Frontal cortex (tissue), 4 donors: ENCODE measurements at places on chromosomes 5 and 9.

DNA sequence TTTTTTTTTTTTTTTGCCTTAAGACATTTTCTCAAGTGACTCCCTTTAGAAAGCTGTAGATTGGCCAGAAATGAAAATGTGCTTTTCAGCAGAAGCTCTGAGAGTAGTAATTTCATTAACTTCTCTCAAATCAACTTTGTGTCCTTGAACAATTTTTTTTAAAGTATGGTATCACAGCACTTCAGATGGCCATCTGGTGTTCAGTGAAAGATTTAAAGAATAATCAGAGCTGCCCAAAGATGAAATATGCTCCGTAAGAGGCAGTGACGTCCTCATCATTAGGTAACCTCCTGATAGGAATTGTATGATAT, 43.0 kb upstream of the PCAT7 start:
- DNase-seq, result no peak

DNA sequence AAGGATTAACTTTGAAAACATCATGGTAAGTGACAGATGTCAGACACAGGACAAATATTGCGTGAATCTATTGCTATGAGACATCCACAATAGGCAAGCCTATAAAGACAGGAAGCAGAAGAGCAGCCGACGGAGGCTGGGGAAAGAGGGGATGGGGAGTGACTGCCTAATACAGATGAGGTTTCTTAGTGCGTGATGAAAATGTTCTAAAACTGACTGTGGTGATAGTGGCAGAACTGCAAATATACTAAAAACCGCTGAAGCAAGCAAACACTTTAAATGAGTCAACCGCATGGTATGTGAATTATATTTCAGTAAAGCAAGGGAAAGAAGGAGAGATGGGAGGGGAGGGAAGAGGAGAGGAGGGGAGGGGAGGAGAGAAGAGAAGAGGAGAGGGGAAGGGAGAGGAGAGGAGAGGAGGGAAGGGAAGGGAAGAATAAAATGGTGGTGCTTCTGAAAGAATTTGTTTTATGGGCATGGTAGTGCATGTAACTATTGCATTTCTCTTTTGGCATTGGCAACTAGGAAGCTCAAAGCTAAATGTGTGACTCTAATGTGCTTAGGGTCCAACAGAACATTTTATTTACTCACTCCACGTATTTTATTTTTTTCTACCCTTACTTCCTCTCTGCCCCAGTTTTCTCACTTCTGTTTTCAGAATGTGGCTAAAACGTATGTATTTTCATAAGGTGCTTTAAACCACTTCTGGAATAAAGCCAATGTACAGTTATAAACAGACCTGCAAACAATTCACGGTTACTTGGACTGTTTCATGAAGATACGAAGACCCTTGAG, 21.3 kb downstream of the AKNA start:
- no peak for DNase-seq

GRCh38 chr5:134510970-134511795, 14.3 kb upstream of the JADE2 start:
- DNase-seq, result no peak

DNA sequence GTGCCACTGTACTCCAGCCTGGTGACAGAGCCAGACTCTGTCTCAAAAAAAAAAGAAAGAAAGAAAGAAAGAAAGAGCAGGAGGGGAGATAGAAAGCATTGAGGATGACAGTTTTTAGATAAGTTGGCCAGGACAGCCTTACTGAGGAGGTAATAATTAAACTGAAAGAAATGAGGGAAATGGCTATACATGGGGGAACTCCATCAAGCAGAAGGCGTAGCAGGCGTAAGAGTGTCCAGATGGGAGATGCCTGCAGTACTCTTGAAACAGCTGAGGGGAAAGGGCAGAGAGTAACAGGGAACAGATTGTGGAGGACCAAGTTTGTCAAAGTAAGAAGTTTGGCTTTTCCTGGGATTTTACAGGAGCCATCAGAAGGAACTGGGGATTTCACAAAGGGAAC, 57.5 kb downstream of the HMGCS1 start:
- no peak for DNase-seq

DNA sequence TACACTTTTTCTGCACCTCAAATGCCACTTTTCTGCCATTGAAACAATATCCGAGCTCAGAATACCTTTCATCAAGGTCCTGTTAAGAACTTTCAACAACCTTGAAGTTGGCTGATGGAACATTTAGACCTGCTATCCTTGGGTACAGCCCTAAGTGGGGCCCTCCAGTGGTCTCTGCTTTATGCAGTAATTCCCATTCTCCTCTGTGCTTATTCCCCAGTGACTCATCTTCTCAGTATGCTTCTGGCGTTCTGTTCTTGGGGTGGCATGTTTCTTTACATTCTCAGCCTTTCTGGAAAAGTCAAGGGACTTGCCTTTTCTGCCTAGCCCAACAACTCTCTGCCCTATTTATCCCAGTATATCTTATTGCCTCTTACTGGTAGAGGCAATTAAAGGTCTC, 7.1 kb downstream of the ANP32B start:
- DNase-seq, result no peak

- no peak for DNase-seq
Observed at GRCh38 chr5:158054223-158055110, 195.5 kb upstream of the CLINT1 start.

GRCh38 chr5:123085638-123086286, 3.3 kb upstream of the PRDM6 start:
- no peak for DNase-seq

DNA sequence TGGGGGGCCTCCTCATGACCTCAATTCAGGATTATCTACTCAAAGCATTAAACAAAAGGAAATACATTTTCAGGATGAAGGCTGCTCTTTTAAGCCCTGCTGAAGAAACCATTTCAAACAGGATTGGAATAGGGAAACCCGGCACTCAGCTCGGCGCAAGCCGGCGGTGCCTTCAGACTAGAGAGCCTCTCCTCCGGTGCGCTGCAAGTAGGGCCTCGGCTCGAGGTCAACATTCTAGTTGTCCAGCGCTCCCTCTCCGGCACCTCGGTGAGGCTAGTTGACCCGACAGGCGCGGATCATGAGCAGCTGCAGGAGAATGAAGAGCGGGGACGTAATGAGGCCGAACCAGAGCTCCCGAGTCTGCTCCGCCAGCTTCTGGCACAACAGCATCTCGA, 720 bp downstream of the TMEM203 start:
- DNase-seq, result no peak

- DNase-seq, result no peak
Observed at GRCh38 chr5:33223563-33224284, 217.0 kb upstream of the TARS1 start.

DNA sequence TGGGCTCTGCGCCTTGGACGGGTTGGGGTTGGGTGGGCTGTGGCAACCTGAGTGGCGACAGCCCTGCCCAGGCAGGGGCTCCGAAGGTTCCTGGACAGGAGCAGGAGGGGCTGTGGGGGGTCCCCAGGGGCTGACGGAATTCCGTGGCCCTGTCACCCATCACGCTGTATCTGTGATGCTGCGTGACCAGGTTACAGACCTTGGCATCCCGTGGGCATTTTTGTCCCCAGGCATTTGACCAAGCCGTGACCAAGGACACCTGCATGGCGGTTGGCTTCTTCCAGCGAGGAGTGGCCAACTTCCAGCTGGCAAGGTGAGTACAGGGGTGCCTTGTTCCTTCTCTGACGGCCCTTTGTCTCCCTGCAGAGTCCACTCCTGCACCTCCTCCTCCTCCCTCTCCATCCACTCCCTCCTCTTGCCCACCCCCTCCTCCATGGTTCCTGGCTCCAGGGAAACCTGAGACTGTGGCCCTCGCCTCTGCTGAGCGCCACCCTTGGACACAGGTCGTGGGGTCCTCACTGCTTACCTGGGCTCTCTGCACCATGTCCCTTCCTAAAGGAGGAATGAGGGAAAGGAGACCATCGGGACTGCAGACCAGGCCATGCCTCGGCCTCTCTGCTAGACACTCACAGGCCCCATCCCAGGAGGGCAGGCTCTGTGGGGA, 3.0 kb downstream of the NOXA1 start:
- no peak for DNase-seq

DNA sequence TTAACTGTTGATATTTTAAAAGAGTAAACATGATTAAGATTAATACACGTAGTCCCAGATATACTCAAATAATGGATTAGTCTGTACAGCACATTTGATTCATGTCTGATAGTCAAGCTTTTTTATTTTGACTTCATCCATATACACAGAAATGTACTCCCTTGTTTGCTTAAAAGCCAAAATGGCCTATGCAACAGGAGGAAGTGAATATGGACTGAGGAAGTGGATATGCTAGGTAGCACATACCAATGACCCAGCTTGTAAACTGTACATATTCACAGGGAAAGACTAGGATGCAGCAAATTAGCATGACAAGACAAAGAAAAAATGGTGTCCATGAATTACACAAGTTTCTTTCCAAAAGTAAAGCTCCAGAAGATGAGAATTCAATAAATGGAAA, 109.7 kb downstream of the CAAP1 start:
- DNase-seq, result no peak

DNA sequence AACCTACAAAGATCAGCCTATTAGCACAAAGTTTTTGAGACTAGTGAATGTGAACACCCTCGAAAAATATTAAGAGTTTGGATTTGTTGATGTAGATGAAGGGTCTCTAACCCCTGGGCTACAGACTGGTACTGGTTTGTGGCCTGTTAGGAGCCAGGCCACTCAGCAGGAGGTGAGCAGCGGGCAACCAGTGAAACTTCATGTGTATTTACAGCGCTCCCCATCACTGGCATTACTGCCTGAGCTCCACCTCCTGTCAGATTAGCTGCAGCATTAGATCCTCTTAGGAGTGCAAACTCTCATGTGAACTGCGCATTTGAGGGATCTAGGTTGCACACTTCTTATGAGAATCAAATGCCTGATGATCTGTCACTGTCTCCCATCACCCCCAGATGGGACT, 11.2 kb upstream of the PAM start:
- no peak for DNase-seq

DNA sequence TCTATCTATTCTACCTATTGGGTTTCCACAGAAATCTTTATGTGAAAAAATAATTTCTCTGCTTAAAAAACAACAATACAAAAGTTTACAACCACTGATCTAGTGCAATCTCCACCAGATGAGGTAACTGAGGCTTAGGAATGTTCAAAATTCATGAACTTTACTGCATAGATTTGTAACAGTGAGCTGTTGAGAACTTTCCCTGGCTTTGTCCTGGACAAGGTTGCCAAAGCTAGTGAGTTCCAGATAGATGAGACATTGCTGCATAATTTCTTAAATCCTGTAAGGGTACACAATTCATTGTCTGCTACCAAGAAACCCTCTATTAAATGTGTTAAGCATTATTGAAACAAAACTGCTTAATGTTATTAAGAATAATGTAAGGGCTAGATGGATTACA, 102.7 kb downstream of the OSMR start:
- no peak for DNase-seq

DNA sequence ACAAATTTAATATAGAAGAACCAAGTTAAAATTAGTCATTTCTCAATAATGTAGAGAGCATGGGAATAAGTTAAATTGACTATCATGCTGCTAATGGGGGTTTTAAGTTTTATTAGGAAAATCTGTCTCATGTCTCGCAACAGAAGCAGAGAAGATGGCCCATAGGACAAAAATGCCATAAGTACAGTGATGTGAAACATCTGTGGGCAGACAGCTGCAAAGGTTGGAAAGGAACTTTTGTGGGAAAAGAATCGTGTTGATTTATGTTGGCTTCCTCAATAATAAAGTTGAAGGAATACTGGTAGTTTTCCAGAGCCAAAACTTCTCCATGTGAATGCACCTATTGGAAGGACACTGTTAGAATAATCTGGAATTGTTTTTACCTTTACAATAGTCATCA, 44.8 kb downstream of the VCAN start:
- no peak for DNase-seq

- no peak for DNase-seq
Observed at GRCh38 chr5:56251440-56251839, 18.3 kb upstream of the ANKRD55 start.

DNA sequence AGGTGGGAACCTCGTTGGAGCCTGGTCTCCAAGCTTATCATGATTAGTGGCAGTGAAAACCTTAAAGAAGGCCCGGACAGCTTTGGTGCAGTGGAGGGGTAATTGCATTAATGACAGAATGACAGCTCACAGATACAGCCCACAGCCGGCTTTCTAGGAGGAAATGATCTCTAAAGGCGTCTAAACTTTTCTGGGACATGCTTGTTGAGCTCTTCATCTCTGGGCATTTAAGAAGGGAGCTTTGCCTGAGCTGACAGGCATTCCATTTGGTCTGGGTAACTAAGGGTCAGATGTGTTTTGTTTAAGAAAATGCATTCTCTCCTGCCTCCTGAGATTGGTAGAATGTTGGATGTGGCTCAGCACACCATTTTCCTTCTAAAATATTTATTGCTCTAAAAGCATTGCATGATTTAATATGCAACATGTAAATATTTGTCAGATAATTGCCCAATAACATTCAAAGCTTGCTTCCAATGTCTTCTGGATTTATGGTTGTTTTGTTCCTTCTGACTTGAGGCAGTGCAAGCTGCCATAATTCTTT, 4.0 kb downstream of the ANKRD33B start:
- no peak for DNase-seq

DNA sequence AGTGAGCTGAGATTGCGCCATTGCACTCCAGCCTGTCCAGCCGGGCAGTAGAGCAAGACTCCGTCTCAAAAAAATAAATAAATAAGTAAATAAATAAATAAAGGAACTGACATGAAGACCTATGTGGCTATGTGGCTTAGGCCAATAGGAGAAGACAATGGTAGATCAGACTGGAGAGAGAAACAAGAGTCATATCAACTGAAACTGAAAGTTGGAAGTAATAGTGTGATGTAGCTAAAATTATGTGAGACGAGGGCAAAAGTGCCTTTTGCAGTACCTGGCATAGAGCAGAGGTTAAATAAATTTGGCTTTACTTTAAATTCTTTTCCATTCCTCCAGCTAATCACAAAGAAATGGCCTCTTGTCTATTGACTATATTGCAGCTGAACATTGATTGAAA, 7.3 kb downstream of the FBP2 start:
- DNase-seq, result no peak

DNA sequence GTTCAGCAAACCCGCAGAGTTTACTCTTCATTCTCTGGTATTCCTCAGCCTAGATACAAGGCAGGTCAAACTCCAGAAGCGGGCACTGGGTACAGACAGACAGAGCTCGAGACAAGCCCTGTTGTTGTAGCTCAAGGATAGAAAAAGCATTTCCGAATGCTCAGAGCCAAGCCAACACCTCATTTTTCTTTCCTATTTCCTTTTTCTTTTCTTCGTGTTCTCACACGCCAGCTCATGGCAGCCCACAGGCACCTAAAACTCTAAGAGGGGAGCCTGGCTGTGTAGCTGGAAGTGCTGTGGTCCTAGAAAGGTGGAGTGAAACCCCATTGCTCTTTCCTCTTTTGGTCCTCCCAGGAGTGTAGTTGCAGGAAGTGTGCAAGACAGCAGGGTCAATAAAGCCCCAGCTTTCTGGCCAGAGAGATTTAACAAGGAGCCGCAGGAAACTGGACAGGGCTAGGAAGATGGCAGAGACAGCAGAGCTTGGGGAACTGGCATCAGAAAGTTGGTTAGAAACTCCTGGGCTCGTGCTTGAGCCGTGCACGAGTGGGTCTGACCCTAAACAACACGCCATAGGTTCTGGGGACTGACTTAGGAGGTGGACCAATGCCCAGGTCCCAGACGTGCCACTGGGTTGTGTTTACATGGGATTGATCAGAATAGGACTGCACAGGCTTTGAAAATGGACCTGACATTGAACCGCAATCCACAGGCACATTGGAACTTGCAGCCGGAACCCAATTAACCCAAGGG, 41.6 kb downstream of the ADAMTS2 start:
- no peak for DNase-seq
